ENCODE measurements at places on chromosomes 5 and 9.

DNA sequence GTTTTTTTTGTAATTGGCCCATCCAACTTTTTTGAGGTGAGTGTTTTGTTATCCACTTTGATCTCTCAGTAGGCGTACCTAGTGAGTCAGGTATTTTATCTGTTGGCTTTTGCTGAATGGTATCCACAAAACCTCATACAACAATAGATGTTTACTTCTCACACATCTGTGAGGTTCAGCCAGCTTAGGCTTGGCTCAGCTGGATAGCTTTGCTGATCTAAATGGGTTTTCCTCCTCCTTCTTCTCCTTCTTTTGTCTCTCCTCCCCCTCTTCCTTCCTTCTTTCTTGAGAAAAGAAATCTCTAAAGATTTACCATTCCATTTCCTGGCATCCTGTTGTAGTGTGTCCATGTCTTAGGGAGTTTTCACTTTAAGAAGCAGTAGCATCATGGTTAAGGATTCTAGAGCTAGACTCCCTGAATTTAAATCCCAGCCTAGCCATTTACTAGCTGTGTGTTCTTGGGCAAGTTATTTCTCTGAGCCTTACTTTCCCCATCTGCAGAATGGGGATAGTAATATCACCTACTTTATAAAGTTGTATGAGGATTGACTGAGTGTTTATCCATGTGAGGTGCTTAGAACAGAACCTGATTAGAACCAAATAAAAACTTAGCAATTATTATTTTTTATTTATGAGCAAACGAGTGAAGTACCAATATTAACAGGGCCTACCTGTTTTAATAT, 126.3 kb downstream of the ARHGAP26 start:
- DNase-seq = no peak

DNA sequence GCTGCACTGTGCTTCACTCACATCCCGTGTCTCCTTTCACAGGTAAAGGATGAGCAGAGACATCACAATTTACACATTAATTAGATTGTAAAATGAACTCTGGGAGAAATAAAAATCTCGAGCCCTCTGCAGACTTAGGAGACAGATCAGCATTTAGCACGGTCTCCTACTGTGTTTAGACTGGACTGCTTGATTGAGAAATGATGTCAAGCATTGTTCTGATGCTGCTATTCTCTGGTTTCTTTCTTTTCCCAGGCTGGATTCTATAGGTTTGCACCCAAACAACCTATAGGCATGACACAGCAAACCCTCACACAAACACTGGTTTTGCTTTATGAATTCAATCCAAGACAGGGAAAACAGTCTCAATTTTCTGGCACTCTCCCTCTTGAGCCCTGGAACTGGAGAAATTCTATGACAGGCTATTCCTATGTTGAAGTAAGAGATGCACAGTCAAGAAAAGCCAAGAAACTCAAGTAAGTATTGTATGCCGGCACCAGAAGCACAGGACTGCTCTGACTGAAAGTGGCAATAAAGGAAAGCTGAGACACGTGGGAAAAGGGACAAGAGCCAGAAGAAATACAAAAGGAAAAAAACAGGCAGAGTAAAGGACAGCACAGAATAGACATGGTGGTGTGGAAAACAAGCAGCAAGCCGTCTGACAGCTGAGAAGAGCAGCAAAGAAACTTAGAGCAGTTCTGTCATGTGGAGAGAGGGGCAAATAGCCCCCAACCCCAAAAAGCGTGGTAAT, 24.8 kb upstream of the ERAP2 start:
- DNase-seq = no peak

GRCh38 chr9:114157516-114158176, 2.3 kb downstream of the COL27A1 start:
- no peak for DNase-seq

GRCh38 chr5:135482381-135482933, 30.3 kb upstream of the TIFAB start:
- DNase-seq = no peak

- DNase-seq = no peak
Measured at GRCh38 chr5:18959535-18959934, 1028.5 kb downstream of the CDH18 start.

- no peak for DNase-seq
Measured at GRCh38 chr5:43523662-43524072, 8.7 kb upstream of the C5orf34 start.

GRCh38 chr5:159218595-159219023, 9.3 kb upstream of the RNF145 start:
- no peak for DNase-seq

DNA sequence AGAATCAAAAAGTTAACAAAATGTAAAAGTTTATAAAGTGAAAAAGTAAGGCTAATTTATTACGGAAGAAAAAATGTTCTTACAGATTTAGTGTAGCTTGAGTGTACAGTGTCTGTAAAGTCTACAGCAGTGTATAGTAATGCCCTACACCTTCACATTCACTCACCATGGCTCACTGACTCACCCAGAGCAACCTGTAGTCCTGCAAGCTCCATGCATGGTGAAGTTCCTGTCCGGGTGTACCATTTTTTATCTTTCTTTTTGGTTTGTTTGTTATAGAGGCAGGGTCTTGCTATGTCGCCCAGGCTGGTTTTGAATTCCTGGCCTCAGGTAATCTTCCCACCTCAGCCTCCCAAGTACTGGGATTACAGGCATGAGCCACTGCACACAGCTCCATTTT, 93.6 kb downstream of the MED27 start:
- no peak for DNase-seq

GRCh38 chr5:97089149-97089801, 53.1 kb downstream of the LIX1 start:
- DNase-seq = no peak

DNA sequence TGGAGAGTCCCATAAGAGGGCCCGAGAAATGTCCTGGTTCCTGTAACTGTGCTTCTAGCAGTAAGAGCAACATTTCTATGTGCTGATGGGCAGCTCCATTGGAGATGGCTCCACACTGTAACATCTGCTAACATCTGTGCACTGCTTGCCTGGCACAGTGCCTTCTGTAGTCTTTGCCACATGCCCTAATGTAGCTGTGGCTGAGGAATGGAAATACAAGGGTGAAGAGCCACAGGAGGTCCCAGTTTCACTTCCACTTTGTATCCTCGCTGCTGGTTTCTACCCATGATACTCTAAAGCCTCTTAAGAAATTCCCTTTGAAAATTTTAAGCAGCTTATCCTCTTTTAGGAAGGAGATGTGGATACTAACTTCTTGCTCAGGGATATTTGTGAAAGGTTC, 97.4 kb downstream of the HOMER1 start:
- no peak for DNase-seq

GRCh38 chr5:141734501-141735229, 52.6 kb upstream of the ARAP3 start:
- no peak for DNase-seq

DNA sequence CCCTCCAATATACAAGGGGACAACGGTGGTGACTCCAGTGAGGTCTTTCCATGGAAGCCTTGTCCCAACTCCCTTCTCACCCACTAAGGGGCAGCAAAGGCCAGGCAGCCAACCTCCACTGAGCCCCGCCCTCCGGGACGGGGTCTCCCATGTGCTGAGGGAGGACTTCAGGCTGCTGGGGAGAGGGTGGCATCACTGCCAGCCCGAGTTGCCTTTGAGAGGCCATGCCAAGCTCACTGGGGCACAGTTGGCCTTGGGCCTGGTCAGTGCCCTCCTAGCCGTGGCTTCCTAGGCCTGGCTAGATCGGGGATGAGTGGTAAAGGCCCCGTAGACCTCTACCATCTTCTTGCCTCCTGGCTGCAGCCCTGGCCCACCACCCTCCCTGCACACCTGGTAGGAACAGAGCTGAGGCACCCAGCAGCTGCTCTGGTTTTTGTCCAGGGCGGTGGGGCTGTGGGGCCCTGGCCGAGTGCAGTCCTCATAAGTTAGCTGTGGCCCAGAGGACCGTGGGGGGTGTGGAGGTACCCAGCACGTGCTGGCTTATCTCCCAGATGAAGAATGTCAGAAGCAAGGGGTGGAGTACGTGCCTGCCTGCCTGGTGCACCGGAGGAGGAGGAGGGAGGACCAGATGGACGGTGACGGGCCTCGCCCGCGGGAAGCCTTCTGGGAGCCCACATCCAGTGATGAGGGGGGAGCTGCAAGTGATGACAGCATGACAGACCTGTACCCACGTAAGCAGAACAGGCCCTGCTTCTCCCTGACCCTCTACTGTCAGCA, 3.2 kb downstream of the SURF2 start:
- DNase-seq = no peak

DNA sequence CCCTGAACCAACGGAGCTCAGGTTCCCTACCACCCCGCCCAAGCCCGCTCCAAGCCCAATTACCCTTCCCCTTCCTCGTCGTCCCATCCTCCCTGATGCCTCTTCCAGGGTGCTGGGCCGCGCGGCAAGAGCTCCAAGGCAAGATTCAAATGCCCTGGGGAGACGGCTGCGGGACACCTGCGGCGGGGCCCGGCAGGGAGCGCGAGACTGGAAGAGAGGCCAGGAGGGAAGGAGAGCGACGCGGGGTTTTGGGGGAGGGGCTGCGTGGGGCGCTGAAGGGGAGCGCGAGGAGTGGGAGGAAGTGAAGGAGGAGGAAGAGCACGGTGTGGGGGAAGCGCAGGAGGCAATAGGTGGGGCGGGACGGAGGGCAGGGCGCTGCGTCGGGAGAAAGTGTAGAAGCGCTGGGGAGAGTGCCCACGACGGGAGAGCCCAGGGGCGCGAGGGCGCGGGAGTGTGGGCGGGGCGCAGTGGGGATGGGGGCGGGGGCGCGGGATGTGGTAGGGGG, 975 bp upstream of the NXNL2 start:
- no peak for DNase-seq

GRCh38 chr9:77546376-77546950, 101.7 kb downstream of the GNA14 start:
- no peak for DNase-seq

DNA sequence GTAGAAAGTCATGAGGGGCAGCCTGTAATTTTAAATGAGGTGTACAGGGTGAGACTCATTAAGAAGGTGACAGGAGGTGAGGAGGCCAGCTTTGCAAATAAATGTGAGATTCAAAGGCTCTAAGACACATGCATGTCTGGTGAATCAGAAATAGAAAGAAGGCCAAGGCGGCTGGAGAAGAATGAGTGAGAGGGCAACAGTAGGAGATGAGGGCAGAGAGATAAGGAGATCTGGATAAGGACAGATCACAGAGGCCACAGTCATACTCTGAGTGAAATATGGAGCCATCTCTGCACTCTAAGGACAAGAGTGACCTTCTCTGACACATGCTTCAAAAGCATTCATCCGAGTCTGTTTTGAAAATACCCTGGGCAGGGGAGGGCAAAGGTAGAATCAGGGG, 90.7 kb downstream of the RAD23B start:
- no peak for DNase-seq

DNA sequence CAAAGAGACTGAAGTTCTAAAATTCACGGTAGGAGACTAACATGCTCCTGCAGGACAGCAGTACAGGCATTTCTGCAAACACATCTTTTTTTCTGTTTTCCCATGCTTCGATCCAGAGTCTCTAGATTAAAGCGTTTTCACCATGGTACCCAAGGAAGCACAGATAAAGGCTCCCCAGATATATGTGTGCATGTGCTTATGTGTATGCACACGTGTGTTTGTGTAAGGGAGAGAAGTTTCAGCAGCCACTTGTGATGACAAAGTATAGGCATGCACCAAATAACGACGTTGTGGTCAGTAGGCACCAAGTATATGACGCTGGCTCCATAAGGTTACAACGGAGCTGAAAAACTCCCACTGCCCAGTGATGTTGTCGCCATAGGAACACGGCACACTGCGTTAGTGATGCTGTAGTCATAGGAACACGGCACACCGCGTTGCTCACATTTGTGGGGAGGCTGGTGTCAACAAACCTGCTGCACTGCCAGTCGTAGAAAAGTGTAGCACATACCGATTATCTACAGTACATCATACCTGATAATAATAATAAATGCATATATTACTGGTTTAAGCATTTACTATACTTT, 21.7 kb downstream of the MED10 start:
- DNase-seq = no peak

DNA sequence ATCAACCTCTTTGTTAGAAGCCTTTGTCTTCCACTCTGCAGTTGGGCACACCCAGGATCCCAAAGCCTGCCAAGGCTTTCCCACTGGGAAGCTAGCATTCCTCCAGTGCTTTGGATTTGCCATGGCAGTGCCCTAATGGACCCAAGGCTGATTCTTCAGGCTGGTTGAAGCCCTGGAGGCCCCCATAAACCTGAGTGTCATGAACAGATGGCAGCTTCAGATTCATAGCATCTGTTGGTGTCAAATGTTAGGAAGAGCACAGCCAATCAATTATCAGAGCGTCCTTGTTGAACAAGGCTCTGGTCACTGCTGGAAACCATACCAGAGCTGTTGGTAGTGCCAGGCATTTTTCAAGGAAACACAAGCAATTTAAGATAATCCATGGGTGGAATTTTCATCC, 241.1 kb upstream of the KLF4 start:
- DNase-seq = no peak

- DNase-seq = no peak
Measured at GRCh38 chr5:59231221-59231931, 648.5 kb downstream of the RAB3C start.

GRCh38 chr5:57871496-57871895, 388.9 kb upstream of the ACTBL2 start:
- no peak for DNase-seq

GRCh38 chr5:136202469-136203205, 9.7 kb upstream of the SMIM32 start:
- DNase-seq = no peak

- no peak for DNase-seq
Measured at GRCh38 chr9:130983970-130984369, 25.0 kb upstream of the LAMC3 start.

DNA sequence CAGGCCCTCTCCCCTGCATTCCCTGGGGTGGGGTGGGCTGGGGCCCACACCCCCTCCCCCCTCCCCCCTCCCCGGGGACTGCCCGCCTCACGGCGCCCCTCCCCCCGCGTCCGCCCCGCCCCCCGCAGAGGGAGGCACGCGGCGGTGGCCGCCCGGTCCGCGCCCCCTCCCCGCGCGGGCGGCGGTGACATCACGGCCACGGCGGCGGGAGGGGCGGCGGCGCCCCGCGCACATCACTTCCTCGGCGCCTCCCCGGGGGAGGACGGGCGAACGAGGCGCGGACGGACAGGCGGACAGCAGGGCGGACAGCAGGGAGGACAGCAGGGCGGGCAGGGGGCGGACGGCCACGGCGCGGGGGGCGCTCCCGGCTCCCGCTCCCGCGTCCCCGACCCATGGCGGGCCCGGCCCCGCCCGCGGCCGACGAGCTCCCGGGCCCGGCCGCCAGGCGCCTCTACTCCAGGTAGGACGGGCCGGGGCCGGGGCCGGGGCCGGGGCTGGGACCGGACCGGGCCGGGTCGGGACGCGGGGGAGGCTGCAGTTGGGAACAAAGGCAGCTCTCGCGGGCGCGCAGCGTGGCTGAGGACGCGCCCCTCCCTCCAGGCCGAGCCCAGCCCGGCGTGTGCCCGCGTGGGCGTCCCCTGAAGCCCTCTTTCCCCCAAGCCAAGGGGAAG, at the start of gene GPSM1:
TSS of gene GPSM1 (plus strand) at position 236 of the 671 bp plus-strand sequence. CDS start at position 393, 157 bp downstream.
- DNase-seq = peak; percentile 47

DNA sequence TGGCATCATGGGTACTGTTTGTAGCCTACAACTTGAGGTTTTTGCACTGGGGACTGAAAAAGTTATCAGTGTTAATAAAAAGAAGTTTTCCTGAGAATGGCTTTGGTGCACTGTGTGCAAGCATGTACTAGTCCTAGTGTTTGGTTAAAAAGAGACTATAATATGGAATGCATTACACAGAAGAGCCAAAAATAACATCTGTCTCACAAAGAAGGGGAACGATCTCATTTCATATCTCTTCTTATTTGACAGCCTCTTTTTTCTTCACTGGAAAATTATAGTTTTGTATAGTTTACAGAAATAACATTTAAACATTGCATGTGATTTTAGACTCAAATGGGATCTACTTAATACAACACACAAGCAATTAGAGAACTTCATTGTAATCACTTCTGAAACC, 127.0 kb upstream of the GDNF start:
- DNase-seq = no peak

Measured in C1 segment of cervical spinal cord (tissue), 14 donors.